Hair follicular keratinocyte (primary cell): ENCODE measurements at places on chromosomes 3 and 15. TPM values are rescaled to one million over a fixed set of nuclear protein-coding genes. Genes with fewer than 3 reads are reported as not detected.

Gene FLNB
- total RNA-seq = 397 and 620 TPM in 2 replicates

Gene LARP6
- total RNA-seq = 21.0 and 37.9 TPM in 2 replicates

Gene SAMD7
- total RNA-seq = not detected in 2 replicates

Gene IL5RA
- total RNA-seq = not detected in 2 replicates

Gene CCNB2
- 33.3 and 95.3 TPM in 2 replicates for total RNA-seq

Gene CHRM5
- not detected in 2 replicates for total RNA-seq

Gene LIPC
- total RNA-seq = not detected in 2 replicates

Gene COLQ
- total RNA-seq = 0.08 and 0.16 TPM in 2 replicates

Gene ZNF502
- total RNA-seq = 1.6 and 2.7 TPM in 2 replicates

Gene C3orf85
- not detected in 2 replicates for total RNA-seq

Gene GOLGA8B
- 8.8 and 11.6 TPM in 2 replicates for total RNA-seq

Gene BUB1B
- total RNA-seq = 9.1 and 30.6 TPM in 2 replicates

Gene RPL35A
- 890 and 970 TPM in 2 replicates for total RNA-seq

Gene EFCAB12
- not detected in 2 replicates for total RNA-seq

Gene GPR62
- total RNA-seq = not detected in 2 replicates

Gene CFAP92
- total RNA-seq = 0.39 and 0.61 TPM in 2 replicates

Gene GTPBP8
- 18.1 and 33.2 TPM in 2 replicates for total RNA-seq

Gene ACOX2
- total RNA-seq = 0.39 and 1.1 TPM in 2 replicates

Gene SLC22A13
- not detected in 2 replicates for total RNA-seq

Gene LRRIQ4
- not detected in 2 replicates for total RNA-seq

Gene PLA2G4E
- total RNA-seq = 0.27 and 0.39 TPM in 2 replicates

Gene TERC
- 329 and 384 TPM in 2 replicates for total RNA-seq

Gene TF
- total RNA-seq = 0.27 TPM in 1 of 2 replicates, not detected in the other

Gene ARGFX
- not detected in 2 replicates for total RNA-seq

Gene SLC6A1
- total RNA-seq = not detected in 2 replicates

Gene CCDC54
- not detected in 2 replicates for total RNA-seq

Gene SEMA4B
- 95.7 and 141 TPM in 2 replicates for total RNA-seq

Gene EOGT
- 38.4 and 65.5 TPM in 2 replicates for total RNA-seq

Gene SCN5A
- total RNA-seq = under 0.01 and 0.04 TPM in 2 replicates

Gene GP9
- not detected in 2 replicates for total RNA-seq

Gene GALNT15
- total RNA-seq = 0.57 TPM in 1 of 2 replicates, not detected in the other

Gene WDR93
- not detected in 2 replicates for total RNA-seq

Gene CKMT1A
- total RNA-seq = 89.3 and 94.9 TPM in 2 replicates

Gene GRK7
- total RNA-seq = not detected in 2 replicates

Gene SEMA5B
- not detected in 2 replicates for total RNA-seq

Gene NR1I2
- total RNA-seq = 0.08 TPM in 2 replicates

Gene TRIM42
- total RNA-seq = not detected in 2 replicates
